Thoracic aorta (tissue), 2 donors: ENCODE measurements at places on chromosomes 2 and 18. TPM values are rescaled to one million over a fixed set of nuclear protein-coding genes. Genes with fewer than 3 reads are reported as not detected.

INO80D gene
- 25.5 TPM for total RNA-seq

GRCh38 chr2:38661306-38661705, 4.6 kb upstream of the GALM start:
- H3K4me3 ChIP-seq, result no peak overlapping the region
- no peak for DNase-seq
- no peaks in the 10 kb centered on the region for H3K36me3 ChIP-seq
- H3K4me1 ChIP-seq, result peaks cover 6% of the 10 kb centered on the region
- no peak overlapping the region for H3K27ac ChIP-seq

- H3K27ac ChIP-seq, result no peak overlapping the region
- no peak for DNase-seq
- H3K4me1 ChIP-seq, result peaks cover 40% of the 10 kb centered on the region
- no peak overlapping the region for H3K4me3 ChIP-seq
- no peaks in the 10 kb centered on the region for H3K36me3 ChIP-seq
- no peaks in the 10 kb centered on the region for H3K27me3 ChIP-seq
Observed at GRCh38 chr2:99883358-99883757, 259.0 kb downstream of the AFF3 start.

DNA sequence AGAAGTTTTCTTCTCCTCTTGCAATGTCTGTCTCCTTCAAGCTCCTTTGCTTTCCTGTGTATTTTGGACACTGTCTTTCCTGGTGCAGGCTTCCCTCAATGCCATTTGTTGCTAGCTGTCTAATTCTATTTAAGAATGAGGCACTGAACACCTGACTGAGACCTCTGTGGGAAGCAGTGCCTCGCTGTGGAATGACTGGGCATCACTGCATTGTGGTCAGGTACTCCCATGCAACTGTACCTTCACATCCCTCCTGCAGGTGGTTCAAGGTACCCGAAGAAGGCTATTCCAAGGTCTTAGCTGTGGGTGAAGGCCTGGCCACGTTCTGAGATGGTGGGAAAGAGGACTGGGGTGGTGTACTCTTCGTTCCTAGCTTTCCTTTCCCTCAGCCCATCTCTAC, 152.8 kb upstream of the CTAGE1 start:
- no peaks in the 10 kb centered on the region for H3K4me1 ChIP-seq
- DNase-seq, result no peak
- H3K27ac ChIP-seq, result no peak overlapping the region
- H3K36me3 ChIP-seq, result no peaks in the 10 kb centered on the region
- no peaks in the 10 kb centered on the region for H3K27me3 ChIP-seq
